Endothelial cell (in vitro differentiated cells): ENCODE measurements at places on chromosomes 5 and 9.

DNA sequence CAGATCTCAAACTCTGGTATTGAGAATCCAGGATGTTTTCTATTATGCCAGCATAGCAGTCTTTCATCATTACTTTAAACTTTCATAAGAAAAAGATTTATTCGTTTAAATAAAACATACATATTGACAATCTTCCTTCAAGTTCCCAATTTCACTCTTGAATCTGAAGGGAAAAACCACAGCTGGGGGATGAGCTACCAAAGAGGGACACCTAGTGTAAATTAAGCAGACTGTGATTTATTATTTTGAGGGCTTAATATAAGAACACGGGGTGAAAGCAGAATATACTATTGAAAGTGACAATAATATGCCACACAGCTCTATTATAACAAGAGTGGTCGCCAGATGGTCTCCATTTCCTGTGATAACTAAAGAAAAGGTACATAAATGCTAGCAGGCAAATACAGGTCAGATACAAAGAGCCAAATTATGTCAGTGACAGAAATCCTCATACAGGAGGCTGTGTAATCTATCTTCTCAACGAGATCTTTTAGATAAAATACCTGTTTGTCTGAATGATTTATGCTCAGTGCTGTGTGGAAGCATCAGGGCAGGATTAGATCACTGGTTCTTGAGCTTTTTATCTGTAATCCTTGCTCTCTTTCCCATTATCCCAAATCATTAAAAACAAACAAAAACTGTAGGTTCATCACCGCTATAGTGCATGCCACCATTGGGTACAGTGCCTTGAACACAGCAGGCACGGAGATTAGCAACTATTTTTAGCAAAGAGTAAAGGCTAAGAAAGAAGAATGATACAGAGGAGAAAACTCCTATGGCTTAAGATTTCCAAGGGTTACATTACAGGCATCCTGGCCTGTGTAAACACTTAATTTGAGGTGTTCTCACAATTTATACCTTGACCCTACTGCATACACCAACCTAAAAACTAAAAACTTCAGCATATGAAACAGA is 116.6 kb downstream of the DROSHA start:
- no peak for DNase-seq

- no peak for DNase-seq
These were observed 533 bp downstream of the SREK1IP1 start for GRCh38 chr5:64767959-64768357.

DNA sequence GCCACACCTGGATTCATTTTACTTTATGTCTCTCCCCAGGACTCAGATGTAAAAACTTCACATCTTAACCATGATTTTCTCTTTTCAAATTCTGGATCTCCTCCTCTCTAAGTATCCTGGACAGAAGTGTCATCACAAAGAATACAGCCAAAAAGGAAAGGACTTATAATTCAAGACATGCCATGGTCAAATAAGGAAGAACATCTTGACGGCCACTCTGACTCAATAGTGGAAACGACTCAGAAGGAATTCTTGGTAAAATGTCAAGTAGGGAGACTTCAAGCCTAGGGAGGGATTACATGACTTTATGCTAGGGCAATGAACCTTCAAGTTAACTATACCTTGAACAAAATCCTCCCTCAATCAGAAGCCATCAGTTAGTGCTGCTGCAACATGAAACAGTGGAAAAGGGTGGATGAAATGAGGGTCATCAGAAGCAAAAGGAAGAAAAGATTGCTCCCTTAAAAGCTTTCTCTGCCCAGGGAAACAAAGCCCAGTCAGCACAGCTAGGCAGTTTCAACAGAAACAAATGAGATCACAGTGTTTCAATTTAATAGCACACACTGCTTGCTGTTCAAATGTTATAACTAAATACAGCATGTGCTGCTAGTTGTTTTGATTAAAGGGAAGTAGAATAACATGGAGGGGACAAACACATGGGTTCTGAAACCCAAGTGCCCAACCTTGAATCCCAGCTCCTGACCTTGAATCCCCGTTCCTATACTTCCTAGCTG is 101.4 kb downstream of the LPAR1 start:
- DNase-seq = no peak

DNA sequence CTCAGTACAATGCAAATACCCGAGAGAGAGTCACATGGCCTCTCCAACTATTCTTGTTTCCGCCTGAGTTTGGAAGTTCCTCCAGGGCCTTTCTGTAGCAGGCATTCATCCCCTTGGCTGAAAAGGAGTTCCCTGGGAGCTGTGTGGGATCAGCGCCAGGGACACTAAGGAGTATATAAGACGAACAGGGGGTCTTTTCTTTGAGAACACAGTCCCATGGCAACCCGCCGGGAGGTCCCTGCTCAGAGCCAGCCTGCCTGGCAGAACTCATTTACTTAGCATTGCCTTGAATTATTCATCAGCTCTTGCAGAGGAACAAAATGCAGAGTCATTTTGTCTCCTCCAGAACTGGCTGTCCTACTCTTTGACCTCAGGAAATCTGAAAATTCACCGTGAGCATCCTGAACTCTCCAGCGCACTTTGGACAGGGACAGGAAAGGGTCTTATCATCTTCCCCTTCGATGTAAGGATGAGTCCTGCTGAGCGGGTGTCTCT is 120.4 kb upstream of the OSMR start:
- no peak for DNase-seq

GRCh38 chr5:155125551-155126095 is 112.1 kb downstream of the KIF4B start:
- no peak for DNase-seq

- DNase-seq = no peak
These were observed 193.3 kb downstream of the PSAT1 start for GRCh38 chr9:78490231-78490630.

GRCh38 chr5:115858396-115858795 is 16.7 kb downstream of the AP3S1 start:
- DNase-seq = no peak
